ENCODE measurements at places on chromosomes 2 and 18. TPM values are rescaled to one million over a fixed set of nuclear protein-coding genes. Genes with fewer than 3 reads are reported as not detected.

- H3K27me3 ChIP-seq, result no peaks in the 10 kb centered on the region
- H3K36me3 ChIP-seq, result no peaks in the 10 kb centered on the region
- no peak overlapping the region for H3K27ac ChIP-seq
- DNase-seq, result no peak
- H3K4me3 ChIP-seq, result no peak overlapping the region
These were observed 44.4 kb upstream of the PEX13 start for GRCh38 chr2:60972889-60973656.

GRCh38 chr2:132270255-132270654, 108.5 kb upstream of the ANKRD30BL start:
- H3K27me3 ChIP-seq, result no peaks in the 10 kb centered on the region
- H3K4me3 ChIP-seq, result no peak overlapping the region
- no peak for DNase-seq
- H3K27ac ChIP-seq, result no peak overlapping the region
- no peaks in the 10 kb centered on the region for H3K36me3 ChIP-seq

DNA sequence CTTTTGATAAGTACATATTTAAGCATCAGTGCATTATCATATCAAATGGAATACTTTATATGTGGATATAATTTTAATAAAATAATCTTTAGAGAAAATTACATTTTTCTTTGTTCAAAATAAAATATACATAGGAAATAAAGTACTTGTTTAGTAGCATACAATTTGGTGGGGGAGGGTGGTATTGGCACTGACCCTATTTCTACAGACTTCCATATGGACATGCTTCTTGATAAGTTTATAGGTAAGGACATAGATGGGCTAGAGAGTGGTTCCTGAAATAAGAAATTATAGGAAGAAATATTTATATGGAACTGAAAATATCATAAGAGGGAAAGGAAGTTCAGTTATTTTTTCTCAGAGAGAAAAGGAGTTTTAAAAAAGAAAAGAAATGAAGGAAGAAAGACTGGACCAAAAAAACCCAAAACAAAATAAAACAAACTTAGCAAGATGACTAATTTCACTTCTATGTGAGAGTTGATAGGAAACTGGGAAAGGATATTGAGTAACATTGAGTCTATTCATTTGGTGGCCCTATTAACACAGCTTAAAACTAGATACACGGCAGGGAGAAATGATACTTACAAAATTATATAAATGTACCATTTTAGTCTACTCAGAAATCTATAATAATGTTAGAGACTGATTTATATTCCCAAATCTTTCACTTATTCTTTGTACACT, 505.9 kb downstream of the ERBB4 start:
- H3K4me3 ChIP-seq, result no peak overlapping the region
- H3K4me1 ChIP-seq, result no peaks in the 10 kb centered on the region
- no peaks in the 10 kb centered on the region for H3K36me3 ChIP-seq
- no peaks in the 10 kb centered on the region for H3K27me3 ChIP-seq

GRCh38 chr18:7918701-7919100, 351.6 kb downstream of the PTPRM start:
- no peaks in the 10 kb centered on the region for H3K27me3 ChIP-seq
- H3K4me3 ChIP-seq, result no peak overlapping the region
- H3K36me3 ChIP-seq, result no peaks in the 10 kb centered on the region
- DNase-seq, result no peak
- peaks cover 14% of the 10 kb centered on the region for H3K4me1 ChIP-seq

DNA sequence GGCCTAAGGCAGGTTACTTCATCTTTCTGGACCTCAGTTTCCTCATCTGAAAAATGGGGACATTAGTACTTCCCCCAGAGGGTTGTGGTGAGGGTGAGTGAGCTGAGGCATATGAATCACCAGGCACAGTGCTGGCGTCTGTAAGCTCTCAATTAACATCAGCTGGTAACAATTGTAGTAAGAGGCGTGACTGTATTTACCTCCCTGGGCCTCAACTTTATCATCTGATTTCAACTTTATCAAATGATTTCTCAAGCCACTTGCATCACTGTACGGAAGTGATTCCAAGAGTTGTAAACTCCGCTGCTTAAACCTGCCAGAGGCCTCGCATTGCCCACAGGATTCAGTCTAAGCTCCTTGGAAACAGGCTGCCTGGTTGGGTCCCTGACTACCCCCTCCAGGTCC, 53.6 kb upstream of the PKDCC start:
- no peaks in the 10 kb centered on the region for H3K36me3 ChIP-seq
- no peak overlapping the region for H3K27ac ChIP-seq
- H3K27me3 ChIP-seq, result no peaks in the 10 kb centered on the region
- no peak overlapping the region for H3K4me3 ChIP-seq
- no peak for DNase-seq

- H3K27me3 ChIP-seq, result no peaks in the 10 kb centered on the region
- no peak overlapping the region for H3K4me3 ChIP-seq
- no peaks in the 10 kb centered on the region for H3K36me3 ChIP-seq
These were observed 43.9 kb upstream of the B3GNT2 start for GRCh38 chr2:62152000-62152399.

DNA sequence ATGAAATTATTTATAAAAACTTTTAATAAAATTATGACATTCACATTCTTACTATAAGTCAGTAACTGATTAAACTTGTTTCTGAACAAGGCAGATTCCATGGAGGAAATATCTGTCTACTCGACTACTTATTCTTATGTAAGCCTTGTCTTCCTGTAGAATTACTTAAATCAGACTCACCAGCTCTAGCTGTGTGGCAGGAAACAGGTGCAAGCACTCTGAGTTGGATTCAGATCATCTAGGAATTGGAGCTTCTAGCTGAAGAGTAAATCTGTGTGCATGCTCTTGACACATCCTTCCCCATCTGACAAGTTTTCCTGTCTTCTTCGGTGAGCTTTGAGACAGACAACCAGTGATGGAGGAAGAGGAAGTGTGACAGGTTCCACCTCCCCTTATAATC, 284.7 kb downstream of the TRIB2 start:
- H3K27ac ChIP-seq, result no peak overlapping the region
- H3K36me3 ChIP-seq, result no peaks in the 10 kb centered on the region
- DNase-seq, result no peak
- H3K4me3 ChIP-seq, result no peak overlapping the region
- H3K27me3 ChIP-seq, result no peaks in the 10 kb centered on the region
- H3K4me1 ChIP-seq, result no peaks in the 10 kb centered on the region

- no peaks in the 10 kb centered on the region for H3K4me1 ChIP-seq
- H3K27me3 ChIP-seq, result no peaks in the 10 kb centered on the region
- no peak overlapping the region for H3K27ac ChIP-seq
- H3K36me3 ChIP-seq, result no peaks in the 10 kb centered on the region
- no peak for DNase-seq
These were observed 516.9 kb upstream of the DSEL start for GRCh38 chr18:68033466-68033865.

DNA sequence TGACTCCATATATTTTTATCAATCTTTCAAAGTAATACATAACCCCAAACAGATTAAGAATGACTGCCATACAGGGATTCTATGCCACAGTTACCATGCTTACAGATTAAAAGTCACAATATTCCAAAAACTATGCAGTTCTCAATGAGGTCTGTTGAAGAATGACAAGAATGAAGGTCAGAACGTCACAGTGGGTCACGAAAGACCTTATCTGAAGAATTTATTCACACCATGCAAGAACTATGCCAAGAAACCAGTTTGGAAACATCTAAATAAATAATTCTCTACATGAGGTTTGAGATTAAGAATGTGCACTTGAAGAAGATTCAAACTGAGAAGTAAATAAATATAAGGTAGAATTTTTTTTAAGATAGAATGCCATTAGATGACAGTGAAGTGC, 253.3 kb downstream of the EXOC6B start:
- no peak overlapping the region for H3K27ac ChIP-seq
- no peak for DNase-seq
- peaks cover 5% of the 10 kb centered on the region for H3K4me1 ChIP-seq
- no peak overlapping the region for H3K4me3 ChIP-seq

- no peak for DNase-seq
- H3K36me3 ChIP-seq, result no peaks in the 10 kb centered on the region
- H3K27ac ChIP-seq, result no peak overlapping the region
- H3K4me3 ChIP-seq, result no peak overlapping the region
These were observed 110.5 kb upstream of the NCK2 start for GRCh38 chr2:105634198-105634597.

DNA sequence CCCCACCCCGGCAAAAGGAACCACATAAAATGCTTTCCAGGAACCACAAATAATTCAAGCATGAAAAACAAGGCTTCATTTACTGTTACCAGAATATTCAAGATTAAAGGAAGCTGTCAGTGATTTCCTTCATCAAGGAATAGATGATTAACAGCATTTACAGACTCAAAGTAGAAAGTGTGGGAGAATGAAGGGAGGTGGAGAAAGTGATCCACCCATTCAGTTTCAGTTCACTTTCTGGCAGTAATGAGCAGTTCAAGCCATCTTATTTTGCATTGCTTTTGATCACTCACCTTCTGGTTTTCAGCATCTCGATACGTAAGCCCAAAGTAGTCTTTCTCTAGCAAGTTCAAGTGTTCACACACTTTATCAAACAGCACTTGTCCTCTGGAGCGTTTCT, 99.0 kb downstream of the EPB41L3 start:
- no peaks in the 10 kb centered on the region for H3K4me1 ChIP-seq
- no peaks in the 10 kb centered on the region for H3K36me3 ChIP-seq
- H3K4me3 ChIP-seq, result no peak overlapping the region
- H3K27ac ChIP-seq, result no peak overlapping the region
- DNase-seq, result no peak

GRCh38 chr2:161990036-161990435, 84.0 kb downstream of the DPP4 start:
- H3K4me3 ChIP-seq, result no peak overlapping the region
- no peak overlapping the region for H3K27ac ChIP-seq
- H3K27me3 ChIP-seq, result no peaks in the 10 kb centered on the region
- DNase-seq, result no peak

GRCh38 chr2:70380621-70381020, 78.8 kb upstream of the FAM136A start:
- H3K36me3 ChIP-seq, result no peaks in the 10 kb centered on the region
- H3K4me3 ChIP-seq, result no peak overlapping the region
- no peaks in the 10 kb centered on the region for H3K27me3 ChIP-seq
- no peak overlapping the region for H3K27ac ChIP-seq
- H3K4me1 ChIP-seq, result no peaks in the 10 kb centered on the region
- no peak for DNase-seq

GRCh38 chr2:1489486-1489885, 76.2 kb downstream of the TPO start:
- H3K27ac ChIP-seq, result peak overlapping the region; percentile 17
- H3K4me1 ChIP-seq, result no peaks in the 10 kb centered on the region
- peaks cover 80% of the 10 kb centered on the region for H3K36me3 ChIP-seq
- no peak for DNase-seq
- H3K4me3 ChIP-seq, result no peak overlapping the region
- no peaks in the 10 kb centered on the region for H3K27me3 ChIP-seq

DNA sequence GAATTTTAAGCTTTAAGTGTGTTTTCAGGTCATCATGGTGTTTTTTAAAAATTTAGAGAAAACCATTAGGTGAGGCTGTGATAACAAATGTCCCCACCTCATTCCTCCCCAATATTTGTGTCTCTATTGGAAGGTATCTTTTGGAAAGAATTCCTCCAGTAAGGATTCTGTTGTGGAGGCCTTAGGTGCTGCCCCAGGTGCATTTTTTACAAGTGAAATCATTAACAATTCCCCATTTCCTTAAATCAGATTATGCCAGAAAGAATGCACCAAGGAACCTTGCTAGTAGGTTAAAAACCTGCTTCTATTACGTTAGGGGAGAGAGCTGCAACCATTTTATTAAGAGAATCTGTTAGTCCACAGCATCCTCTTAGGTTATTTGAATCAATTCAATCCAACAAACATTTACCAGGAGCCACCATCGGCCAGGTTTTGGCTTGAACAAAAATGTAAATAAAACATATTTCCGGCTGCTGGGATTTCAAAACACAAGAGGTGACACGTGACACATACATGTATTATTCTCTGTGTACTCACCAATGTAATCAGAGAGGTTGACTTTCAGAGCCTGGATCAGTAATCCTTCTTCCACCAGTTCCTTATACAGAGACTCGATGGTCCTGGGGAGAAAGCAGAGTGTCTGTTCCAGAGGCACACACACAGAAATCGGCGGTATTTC, 112.5 kb upstream of the ASB18 start:
- H3K4me3 ChIP-seq, result no peak overlapping the region
- DNase-seq, result no peak
- no peak overlapping the region for H3K27ac ChIP-seq
- no peaks in the 10 kb centered on the region for H3K4me1 ChIP-seq
- no peaks in the 10 kb centered on the region for H3K27me3 ChIP-seq

DNA sequence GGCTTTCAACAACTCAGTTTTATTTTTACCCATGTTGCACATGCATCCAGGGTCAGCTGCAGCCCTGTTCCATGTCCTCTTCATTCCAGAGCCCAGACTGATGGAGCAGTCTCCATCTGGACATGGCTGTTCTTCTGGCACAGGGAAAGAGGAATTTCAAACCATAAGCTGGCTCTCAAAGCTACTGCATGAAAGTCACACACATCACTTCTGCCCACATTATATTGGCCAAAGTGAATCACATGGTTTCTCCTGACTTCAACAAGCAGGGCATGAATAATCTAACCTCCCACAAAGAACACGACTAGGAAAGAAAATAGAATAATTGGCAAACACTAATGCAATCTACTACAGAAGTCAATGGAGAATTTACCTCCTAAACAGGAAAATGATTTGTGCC, 94.2 kb downstream of the FTCDNL1 start:
- no peak for DNase-seq
- H3K4me1 ChIP-seq, result peaks cover 3% of the 10 kb centered on the region
- H3K4me3 ChIP-seq, result no peak overlapping the region
- H3K27ac ChIP-seq, result no peak overlapping the region
- no peaks in the 10 kb centered on the region for H3K27me3 ChIP-seq

GRCh38 chr2:120933693-120934573, 198.3 kb downstream of the GLI2 start:
- no peaks in the 10 kb centered on the region for H3K27me3 ChIP-seq
- H3K36me3 ChIP-seq, result no peaks in the 10 kb centered on the region
- H3K4me1 ChIP-seq, result no peaks in the 10 kb centered on the region
- no peak overlapping the region for H3K4me3 ChIP-seq

GRCh38 chr2:240468303-240469238, 33.1 kb downstream of the GPC1 start:
- no peak overlapping the region for H3K4me3 ChIP-seq
- H3K27ac ChIP-seq, result no peak overlapping the region
- H3K4me1 ChIP-seq, result no peaks in the 10 kb centered on the region
- H3K27me3 ChIP-seq, result no peaks in the 10 kb centered on the region
- H3K36me3 ChIP-seq, result no peaks in the 10 kb centered on the region
- DNase-seq, result no peak

GRCh38 chr2:10036095-10036884, 7.1 kb upstream of the KLF11 start:
- no peak overlapping the region for H3K4me3 ChIP-seq
- peaks cover 46% of the 10 kb centered on the region for H3K4me1 ChIP-seq
- peak; percentile 90 for DNase-seq
- H3K27me3 ChIP-seq, result no peaks in the 10 kb centered on the region
- no peaks in the 10 kb centered on the region for H3K36me3 ChIP-seq
- H3K27ac ChIP-seq, result peak overlapping the region; percentile 48

Gene AP1S3
- total RNA-seq, result 51.3 TPM

Gene SMAD2
- 118 TPM for total RNA-seq

Gene OR6B2
- total RNA-seq, result not detected

Gene TLX2
- total RNA-seq, result not detected

Gene RFX8
- not detected for total RNA-seq

Gene DNAJC5G
- total RNA-seq, result not detected

Gene XDH
- 0.13 TPM for total RNA-seq

Gene GULP1
- 34.0 TPM for total RNA-seq

Gene CBLN2
- not detected for total RNA-seq

Gene ALKAL2
- 9.8 TPM for total RNA-seq

Gene E2F6
- 15.7 TPM for total RNA-seq

Measured in thyroid gland (tissue), 4 donors.